ENCODE measurements at places on chromosomes 12 and 14. TPM values are rescaled to one million over a fixed set of nuclear protein-coding genes. Genes with fewer than 3 reads are reported as not detected.

Gene RDH5
- 52.5 TPM for total RNA-seq

Gene EXOC3L4
- total RNA-seq: 37.9 TPM

Gene CLEC9A
- not detected for total RNA-seq

Gene SERPINA9
- total RNA-seq: not detected

Gene VWF
- 13.4 TPM for total RNA-seq

Gene C12orf56
- not detected for total RNA-seq

Gene GRIP1
- not detected for total RNA-seq

Gene NAB2
- total RNA-seq: 11.4 TPM

Gene OR11H7
- not detected for total RNA-seq

Gene AICDA
- total RNA-seq: not detected

Gene TDRD9
- total RNA-seq: 0.33 TPM

Gene SLC2A14
- 1.4 TPM for total RNA-seq

GRCh38 chr12:123895451-123895850 lies 77.2 kb downstream of the CCDC92 start:
- DNase-seq: no peak
- no peaks in the 10 kb centered on the region for H3K27me3 ChIP-seq
- no peak overlapping the region for H3K4me3 ChIP-seq
- H3K27ac ChIP-seq: no peak overlapping the region

DNA sequence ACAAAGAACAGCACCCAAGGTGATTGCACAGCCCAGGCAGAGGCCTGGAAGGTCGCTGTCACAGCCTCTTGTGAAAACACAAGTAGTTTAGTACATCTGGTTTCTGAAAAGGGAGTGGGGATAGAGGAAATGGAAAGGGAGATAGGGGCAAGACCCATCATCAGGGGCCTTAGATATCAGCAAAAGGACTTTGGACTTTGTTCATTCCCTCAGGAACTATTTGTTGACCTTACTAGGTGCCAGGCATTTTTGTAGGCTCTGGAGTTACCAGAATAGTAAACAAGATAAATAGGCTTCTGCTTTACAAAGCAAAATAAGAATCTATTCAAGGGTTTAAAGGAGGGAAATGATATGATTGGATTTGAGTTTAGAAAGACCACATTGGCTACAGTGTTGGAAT lies 199.4 kb upstream of the CDKN3 start:
- DNase-seq: no peak
- no peaks in the 10 kb centered on the region for H3K4me1 ChIP-seq
- H3K36me3 ChIP-seq: no peaks in the 10 kb centered on the region
- no peak overlapping the region for H3K4me3 ChIP-seq

GRCh38 chr14:103296007-103296406 lies 38.0 kb upstream of the EIF5 start:
- H3K4me3 ChIP-seq: no peak overlapping the region
- H3K4me1 ChIP-seq: no peaks in the 10 kb centered on the region
- no peaks in the 10 kb centered on the region for H3K27me3 ChIP-seq
- DNase-seq: no peak
- no peaks in the 10 kb centered on the region for H3K36me3 ChIP-seq

GRCh38 chr14:23361763-23362162 lies 3.2 kb downstream of the EFS start:
- H3K27me3 ChIP-seq: peaks cover 16% of the 10 kb centered on the region
- H3K27ac ChIP-seq: no peak overlapping the region
- H3K4me1 ChIP-seq: peaks cover 12% of the 10 kb centered on the region

- DNase-seq: no peak
- no peaks in the 10 kb centered on the region for H3K27me3 ChIP-seq
- H3K36me3 ChIP-seq: no peaks in the 10 kb centered on the region
Observed at GRCh38 chr12:11812586-11813437, 163.3 kb downstream of the ETV6 start.

DNA sequence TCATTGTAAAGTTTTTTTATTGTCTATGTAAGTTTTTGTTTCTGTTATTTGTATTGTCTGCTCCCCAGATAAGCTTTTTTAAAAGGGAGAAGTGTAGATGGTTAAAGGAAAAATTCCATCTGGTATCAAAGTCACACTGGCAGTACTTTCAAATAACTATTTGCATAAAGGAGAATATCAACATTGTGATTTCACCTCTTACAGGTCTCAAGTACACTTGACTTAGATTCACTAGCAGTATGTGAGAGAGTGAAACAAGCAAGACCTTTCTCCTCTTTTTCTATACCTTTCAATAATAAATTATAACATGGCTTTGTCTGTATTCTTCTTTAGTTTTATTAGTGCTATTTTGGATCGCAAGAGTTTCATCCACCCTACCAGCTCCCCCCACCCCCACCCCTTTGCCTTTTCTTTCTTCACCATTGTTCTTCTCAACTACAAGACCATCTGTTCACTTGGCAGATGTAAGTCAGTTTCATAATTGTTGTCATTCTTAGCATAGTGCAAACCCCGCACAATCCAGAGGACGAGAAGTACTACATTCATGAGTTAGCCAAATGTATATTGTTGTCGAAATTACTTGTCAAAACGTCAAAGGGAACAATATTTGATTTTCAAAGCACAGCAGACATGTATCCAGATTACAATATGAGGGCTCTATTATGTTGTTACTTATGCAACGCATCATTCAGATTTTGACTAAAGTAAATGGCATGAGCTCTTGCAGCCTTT lies 602.7 kb upstream of the FLRT2 start:
- H3K4me1 ChIP-seq: no peaks in the 10 kb centered on the region
- no peaks in the 10 kb centered on the region for H3K27me3 ChIP-seq
- no peak overlapping the region for H3K4me3 ChIP-seq
- no peaks in the 10 kb centered on the region for H3K36me3 ChIP-seq
- no peak overlapping the region for H3K27ac ChIP-seq
- DNase-seq: no peak

- DNase-seq: no peak
- no peaks in the 10 kb centered on the region for H3K27me3 ChIP-seq
Observed at GRCh38 chr14:88233915-88234314, 89.2 kb downstream of the KCNK10 start.

DNA sequence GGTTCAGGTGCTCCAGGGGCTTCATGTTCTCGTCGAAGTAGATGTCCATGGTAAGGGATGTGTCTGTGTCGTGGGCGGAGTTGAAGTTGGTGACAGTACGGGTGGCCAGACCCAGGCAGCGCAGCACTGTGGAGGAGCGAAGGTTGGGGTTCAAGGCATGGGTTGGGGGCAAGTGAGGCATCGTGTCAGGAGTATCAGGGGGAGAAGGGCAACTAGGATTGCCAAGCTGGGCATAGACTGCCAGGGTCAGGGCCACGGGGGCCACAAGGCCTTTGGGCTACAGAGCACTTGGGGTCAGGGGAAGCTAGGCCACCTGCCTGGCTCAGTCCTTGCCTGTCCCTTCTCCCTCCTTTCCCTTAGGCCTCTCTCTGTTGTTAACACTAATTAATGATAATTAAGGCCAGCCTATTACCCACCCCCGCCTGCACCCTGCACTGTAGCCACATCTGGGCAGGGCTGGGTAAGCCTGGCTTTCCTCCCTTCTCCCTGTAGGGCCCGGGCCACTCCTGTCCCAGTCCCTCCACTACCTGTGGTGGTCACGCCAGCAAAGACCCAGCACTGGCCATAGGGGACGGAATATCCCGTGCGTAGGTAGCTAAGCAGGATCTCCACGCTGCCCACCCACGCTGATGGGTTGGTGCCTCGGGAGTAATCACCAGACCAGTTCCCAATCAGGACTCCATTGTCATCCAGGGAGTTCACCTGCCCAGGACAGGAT lies 4.3 kb downstream of the TGM1 start:
- no peak for DNase-seq
- no peak overlapping the region for H3K27ac ChIP-seq
- H3K27me3 ChIP-seq: no peaks in the 10 kb centered on the region
- no peaks in the 10 kb centered on the region for H3K36me3 ChIP-seq

- no peaks in the 10 kb centered on the region for H3K4me1 ChIP-seq
- H3K36me3 ChIP-seq: no peaks in the 10 kb centered on the region
- DNase-seq: no peak
- peaks cover 14% of the 10 kb centered on the region for H3K27me3 ChIP-seq
Observed at GRCh38 chr14:60639674-60640073, 9.6 kb downstream of the SIX1 start.

DNA sequence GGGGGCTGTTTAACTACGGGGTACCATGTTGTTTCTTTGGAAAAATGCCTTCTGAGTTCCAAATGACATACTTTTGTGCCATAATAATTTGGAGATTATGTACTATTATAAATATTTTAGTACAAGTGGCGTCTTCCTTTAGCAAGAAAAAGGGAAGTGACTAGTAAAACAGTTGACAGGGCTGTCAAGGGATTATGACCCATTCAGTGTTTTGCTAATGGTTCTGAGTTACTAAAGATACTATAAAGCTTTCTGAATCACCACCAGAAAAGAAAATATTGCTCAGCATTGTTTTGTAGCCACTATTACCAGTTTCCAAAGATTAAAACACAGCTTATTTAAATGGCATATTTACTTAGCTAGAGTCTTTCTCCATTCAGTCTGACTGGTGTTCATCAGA lies 334.9 kb downstream of the SNAPC1 start:
- no peak overlapping the region for H3K4me3 ChIP-seq
- no peak for DNase-seq
- H3K4me1 ChIP-seq: no peaks in the 10 kb centered on the region
- no peaks in the 10 kb centered on the region for H3K36me3 ChIP-seq

DNA sequence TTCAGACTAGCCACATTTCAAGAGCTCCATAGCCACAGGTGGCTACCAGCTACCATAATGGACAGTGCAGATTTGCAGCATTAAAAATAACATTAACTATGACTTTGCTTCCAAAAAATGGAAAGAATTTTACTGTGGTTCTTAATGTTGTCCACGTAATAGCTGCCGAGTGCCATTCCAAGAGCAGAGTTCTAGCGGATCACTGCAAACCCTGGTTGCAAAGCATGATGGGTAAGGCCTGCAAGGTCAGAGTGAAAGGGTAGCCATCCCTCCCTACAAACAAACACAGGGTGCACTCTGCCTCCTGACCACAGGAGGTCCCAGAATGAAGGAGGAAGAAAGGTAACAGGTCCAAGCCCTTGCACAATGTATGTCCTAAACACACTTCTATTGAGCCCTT lies 157.6 kb downstream of the DPF3 start:
- no peaks in the 10 kb centered on the region for H3K4me1 ChIP-seq
- H3K36me3 ChIP-seq: no peaks in the 10 kb centered on the region
- H3K27ac ChIP-seq: no peak overlapping the region

- H3K4me3 ChIP-seq: no peak overlapping the region
- H3K4me1 ChIP-seq: no peaks in the 10 kb centered on the region
- no peaks in the 10 kb centered on the region for H3K36me3 ChIP-seq
- no peak overlapping the region for H3K27ac ChIP-seq
- no peaks in the 10 kb centered on the region for H3K27me3 ChIP-seq
Observed at GRCh38 chr14:20714593-20715250, 26.2 kb downstream of the ANG start.

Measured in right lobe of liver (tissue), 6 donors.